Activated CD8-positive, alpha-beta memory T cell treated with anti-CD3 and anti-CD28 coated beads for 24 hours (primary cell): ENCODE measurements at places on chromosomes 13 and 19.

GRCh38 chr13:78137404-78138142 lies 218.9 kb upstream of the EDNRB start:
- peak; percentile 69 for DNase-seq

DNA sequence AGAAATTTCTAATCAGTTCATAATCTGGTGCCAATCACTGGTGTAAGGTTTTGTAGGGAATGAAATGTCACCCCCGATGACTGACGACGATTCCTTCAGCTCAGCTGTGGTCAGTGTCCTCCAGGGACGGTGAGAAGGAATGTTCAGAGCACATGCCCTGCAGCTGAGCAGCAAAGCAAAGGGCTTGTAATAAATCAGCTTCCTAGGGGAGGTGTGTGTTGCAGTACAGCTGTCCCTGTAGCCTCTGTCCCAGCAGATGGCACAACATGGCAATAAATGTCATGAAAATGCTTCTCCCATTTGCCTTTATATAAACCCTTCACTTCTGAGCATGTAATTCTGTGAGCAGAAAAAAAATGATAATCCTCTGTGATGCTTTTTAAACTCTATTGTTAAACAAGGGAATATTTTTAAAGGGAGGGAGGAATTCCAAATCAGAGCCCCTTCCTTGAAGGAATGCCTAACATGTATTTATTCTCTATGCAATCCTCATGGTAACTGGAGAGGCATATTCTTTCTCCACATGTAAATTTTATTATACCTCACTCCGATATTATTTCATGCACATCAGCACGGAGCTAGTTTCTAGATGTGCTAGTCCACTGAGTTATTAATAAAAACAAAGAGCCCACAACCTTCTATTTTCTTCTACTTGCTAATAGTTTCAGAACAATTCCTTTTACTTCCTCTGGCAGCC lies 102.5 kb downstream of the FAM216B start:
- DNase-seq: no peak

DNA sequence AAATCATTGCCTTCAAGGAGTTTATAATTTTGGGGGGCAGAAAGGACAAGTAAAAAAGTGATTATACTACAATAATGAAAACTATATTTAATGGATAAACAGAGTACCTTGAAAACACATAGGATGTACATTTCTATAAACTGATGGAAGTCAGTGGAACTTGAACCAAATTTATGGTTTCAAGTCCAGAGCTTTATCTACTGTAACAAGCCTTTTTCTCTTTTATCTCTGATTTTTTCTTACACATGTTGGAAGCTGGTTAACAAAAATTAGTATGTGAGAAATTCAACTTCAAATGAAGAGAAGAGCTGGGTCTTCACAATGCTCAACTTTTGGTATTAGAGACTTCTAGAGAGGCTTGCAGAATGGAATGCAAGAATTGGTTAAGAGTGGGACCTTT lies 393.6 kb downstream of the LMO7 start:
- no peak for DNase-seq

GRCh38 chr13:102900193-102900608 lies 54.4 kb downstream of the ERCC5 start:
- DNase-seq: no peak

DNA sequence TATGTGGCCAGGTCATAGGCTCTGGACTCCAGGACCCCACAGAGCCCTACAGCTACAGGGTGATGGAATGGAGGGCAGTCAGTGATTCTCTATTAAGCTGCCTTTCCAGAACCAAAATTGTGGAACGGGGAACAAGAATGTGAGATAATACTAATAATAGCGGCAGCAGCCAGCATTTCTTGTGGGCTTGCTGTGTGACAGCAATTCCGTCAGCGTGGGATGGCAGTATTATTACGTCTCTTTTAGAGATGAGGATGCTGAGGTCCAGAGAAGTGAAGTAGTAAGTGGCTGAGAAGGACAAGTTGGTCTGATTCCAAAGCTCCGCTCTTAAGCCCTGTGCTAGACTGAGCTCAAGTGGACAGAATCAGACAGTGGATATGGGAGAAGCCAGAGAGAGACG lies 24.4 kb downstream of the GRIK5 start:
- no peak for DNase-seq

GRCh38 chr19:42345191-42345812 lies 19.9 kb downstream of the MEGF8 start:
- no peak for DNase-seq

DNA sequence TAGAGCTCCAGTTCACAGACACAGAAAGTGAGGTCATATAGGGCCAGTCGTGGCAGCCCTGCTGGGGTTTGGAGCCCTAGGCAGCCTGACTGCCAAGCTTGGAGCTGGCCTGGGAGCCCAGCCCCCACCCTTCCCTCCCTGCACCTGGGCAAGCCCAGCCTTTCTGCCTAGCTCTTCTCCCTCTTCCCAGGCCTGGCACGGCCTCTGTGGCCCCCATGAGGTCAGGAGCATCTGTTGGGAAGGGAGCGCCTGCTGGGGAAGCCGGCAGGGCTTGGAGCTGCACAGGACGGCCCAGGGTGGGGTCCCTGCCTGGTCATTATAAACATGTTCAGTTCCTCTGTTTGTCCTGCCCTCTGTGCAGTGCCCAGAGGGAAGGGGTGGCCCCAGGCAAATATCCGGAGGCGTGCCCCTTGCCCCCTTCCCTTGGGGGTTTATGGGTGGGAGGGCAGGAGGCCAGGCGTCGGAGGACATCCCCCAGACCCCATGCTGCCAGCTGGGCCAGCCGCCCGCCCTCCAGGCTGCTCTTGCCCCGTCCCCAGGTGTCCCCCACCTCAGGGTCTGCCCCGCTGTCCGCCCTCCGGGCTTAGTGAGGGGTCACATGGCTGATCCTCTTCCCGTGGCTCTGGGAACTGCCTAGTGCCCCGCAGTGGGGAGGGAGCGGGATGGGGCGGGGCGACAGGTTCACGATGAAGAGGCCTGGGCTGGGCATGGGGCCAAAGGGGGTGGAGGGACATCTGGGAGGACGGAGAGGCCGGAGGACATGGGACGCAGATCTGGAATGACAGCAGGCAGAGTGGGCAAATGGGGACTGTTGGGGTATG lies 30.0 kb upstream of the NCCRP1 start:
- no peak for DNase-seq
